ENCODE measurements at places on chromosomes 2 and 18.

DNA sequence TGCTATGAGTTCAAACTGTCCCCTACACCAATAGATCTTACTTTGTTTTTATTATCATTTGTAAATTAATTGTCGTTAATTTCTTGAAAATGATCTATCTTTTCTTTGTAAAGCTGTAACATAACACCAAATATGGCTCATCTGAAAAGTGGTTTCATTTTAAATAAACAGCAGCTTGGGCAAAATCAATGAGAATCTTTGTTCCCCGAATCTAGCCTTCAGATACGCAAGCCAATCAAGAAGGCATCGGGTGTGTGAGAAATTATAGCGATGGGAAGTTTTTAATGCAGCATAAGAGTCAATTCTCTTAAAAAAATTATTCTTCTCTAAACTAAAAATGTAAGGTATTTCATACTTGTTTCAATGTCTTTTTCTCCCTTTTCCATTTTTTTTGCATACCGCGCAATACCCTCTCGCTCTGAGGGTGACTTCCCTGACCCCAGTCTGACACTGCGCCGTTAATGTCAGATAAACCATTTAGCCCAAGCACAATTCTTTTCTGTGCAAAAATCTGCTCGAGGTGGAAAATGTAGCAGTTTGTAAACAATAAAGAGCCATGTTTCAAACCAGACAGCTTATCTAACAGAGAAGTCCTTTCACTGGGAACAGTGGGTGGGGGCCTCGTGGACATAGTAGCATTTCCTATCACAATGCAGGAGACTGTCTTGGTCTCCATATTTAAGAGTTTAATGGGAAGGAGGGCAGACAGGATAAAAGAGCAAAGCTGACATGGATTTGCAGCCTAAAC, 129.4 kb downstream of the TCF4 start:
- DNase-seq: no peak

GRCh38 chr18:8982416-8983183, 119.9 kb upstream of the NDUFV2 start:
- DNase-seq: peak; percentile 58

- no peak for DNase-seq
Observed at GRCh38 chr2:218021536-218022071, 18.8 kb upstream of the TNS1 start.

DNA sequence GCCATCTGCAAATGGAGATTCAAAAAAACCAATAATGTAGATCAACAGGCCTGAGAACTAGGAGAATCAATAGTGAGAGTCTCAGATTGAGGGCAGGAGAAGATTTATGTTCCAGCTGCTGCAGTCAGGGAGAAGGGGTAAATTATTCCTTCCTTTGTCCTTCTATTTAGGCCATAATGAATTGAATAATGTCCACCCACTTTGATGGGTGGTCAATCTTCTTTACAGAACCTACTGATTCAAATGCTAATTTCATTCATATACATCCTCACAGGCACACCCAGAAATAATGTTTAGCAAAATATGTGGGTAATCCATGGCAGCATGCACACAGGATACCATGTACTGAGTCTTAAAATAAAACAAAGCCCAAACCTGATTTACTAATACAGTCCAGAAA, 695.3 kb upstream of the REG3G start:
- no peak for DNase-seq

DNA sequence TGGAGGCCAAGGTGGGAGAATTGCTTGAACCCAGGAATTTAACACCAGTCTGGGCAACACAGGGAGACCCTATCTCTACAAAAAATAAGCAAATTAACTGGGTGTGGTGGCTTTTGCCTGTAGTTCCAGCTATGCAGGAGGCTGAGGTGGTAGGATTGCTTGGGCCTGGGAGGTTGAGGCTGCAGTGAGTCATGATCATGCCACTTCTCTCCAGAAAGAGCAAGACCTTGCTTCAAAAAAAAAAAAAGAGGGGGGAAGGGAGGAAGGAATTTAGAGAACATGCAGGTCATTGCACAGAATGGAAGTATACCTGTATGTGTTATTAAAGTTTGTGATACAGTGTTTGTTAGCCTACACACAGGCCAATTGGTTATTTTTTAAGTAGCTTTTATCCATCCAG, 25.8 kb downstream of the PKP4 start:
- DNase-seq: no peak

GRCh38 chr2:85734015-85734414, 19.8 kb upstream of the ATOH8 start:
- no peak for DNase-seq

DNA sequence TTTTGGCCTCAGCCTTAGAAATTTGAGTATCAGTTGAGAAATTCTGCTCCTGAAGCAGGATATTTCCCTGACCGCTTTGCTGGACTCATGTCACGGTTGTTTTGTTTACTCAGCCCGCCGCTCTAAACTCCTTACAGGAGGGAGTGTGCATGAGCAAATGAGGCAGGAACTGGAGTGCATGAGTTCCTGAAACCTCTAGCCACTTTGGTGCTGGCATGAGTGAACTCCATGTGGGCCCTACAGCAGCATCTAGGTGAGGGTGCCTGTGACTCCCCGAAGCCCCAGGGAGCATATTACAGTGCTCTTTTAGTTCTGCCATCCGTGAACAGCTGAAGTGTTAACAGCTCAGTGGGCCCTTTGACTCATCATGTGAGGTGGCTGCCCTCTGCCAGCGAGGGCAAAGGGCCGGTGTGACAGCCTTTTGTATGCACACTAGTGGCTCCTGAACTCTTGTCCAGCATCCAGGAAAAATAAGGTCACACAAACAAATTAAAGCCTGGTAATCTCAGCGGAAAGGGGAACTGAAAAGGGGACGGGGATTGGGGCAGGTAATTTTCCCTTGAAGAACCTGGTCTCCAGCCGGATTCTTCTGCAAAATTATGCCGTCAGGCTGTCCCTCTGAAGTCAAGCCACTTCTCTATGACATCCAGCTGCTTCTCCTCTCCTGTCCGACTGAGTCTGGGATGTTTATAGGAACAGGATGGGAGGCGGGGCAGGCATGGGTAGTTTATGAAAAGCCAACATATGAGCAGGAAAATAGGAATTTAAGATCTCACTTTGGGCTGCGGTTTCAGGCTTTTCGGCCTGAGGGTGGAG, 1668.7 kb downstream of the SUCLG1 start:
- no peak for DNase-seq

- DNase-seq: no peak
Observed at GRCh38 chr18:48263914-48264902, 145.0 kb downstream of the ZBTB7C start.

DNA sequence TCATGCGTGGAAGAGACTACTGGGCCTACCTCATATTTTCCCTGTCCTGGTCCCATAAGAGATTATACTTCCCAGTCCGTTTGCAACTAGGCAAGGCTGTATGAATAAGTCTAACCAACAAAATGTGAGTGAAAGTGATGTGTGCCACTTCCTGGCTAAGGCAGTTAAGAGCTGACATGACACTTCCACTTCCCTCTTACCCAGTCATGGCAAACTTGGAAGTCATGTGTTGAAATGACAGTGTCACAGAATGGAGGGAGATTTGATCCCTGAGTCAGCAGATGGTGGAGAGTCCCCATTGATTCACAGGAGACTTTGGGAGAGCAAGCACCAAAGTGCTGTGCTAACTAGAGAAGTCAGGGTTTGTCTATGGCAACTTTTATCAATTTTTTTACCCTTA, 36.4 kb downstream of the TACR1 start:
- no peak for DNase-seq

- no peak for DNase-seq
Observed at GRCh38 chr2:216195565-216196029, 86.4 kb downstream of the XRCC5 start.

- no peak for DNase-seq
Observed at GRCh38 chr18:10329101-10329500, 125.3 kb upstream of the APCDD1 start.

- no peak for DNase-seq
Observed at GRCh38 chr18:7642331-7642890, 75.3 kb downstream of the PTPRM start.

DNA sequence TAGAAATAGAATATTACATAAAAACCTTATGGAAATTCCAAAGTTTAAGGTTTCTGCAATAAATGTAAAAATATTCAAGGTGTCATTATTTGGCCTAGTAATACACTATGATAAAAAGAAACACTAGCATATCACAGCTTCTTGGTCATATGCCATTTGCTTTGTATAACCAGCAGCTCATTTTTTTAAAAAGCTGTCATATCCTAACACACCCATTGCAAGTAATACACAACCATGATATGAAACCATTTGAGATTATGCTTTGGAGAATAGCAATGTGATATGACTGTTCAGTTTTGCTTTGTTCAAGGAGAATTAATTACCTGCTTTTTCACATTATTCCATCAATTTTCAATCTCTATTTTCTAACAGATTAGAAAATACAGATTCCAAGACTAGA, 149.0 kb downstream of the IKZF2 start:
- no peak for DNase-seq

DNA sequence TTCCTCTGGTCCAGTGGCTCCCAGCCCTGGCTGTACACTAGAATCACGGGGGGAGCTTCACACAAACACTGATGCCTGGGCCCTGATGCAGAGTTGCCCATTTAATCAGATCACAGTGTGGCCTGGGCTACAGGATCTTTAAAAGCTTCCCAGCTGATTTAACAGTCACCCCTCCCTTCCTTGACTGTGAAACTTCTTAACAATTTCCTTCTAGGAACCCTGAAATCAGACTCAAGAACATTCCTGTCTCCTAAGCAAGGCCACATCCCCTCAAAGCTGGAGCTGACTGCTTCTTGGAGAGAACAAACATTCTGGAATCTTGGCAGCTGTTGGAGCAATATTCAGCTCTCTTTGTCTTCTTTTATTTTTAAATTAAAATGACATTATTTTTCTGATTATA, 88.7 kb downstream of the ADD2 start:
- DNase-seq: no peak

- DNase-seq: no peak
Observed at GRCh38 chr18:74140582-74140981, 7.1 kb downstream of the FBXO15 start.
